ENCODE measurements at places on chromosomes 4 and X.

DNA sequence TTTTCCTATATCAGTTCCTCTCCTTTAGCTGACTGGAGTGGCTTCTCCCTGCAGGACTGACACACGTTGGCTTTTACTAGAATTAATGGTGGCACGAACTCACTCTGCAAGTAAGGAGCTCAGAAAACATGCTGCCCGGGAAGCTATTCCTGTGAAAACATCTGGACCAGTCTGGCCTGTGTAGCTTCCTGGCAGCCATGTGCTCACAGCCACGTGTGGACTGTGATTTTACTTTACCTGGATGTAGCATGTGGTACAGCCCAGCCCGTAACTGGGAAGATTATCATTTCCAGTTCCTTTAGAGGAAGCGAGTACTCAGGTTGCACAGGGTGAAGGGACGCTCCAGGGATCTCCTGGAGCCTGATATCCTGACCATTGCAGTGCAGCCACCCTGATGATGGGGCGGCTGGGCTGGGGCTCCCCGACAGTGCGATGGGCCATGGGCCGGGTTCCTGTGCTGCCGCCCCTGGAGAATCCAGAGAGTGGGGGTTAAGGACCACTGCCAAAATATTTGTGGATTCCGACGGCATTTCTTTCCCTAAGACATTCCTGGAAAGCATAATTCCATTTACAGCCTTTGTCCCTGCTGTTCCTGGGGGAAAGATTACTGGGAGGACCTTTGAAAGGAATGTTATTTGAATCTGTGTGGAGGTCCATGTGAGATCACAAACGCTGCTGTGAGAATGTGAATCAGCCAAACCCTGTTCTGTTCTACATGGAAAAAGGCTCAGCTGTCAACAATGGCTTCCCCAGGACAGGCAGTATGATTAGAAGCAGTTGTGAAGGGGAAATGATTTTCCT lies 35.0 kb downstream of the PROM1 start:
- DNase-seq: no peak

GRCh38 chrX:154013614-154014360 lies 5.9 kb downstream of the IRAK1 start:
- DNase-seq: no peak

GRCh38 chr4:107993969-107994368 lies 4.3 kb downstream of the HADH start:
- DNase-seq: no peak

DNA sequence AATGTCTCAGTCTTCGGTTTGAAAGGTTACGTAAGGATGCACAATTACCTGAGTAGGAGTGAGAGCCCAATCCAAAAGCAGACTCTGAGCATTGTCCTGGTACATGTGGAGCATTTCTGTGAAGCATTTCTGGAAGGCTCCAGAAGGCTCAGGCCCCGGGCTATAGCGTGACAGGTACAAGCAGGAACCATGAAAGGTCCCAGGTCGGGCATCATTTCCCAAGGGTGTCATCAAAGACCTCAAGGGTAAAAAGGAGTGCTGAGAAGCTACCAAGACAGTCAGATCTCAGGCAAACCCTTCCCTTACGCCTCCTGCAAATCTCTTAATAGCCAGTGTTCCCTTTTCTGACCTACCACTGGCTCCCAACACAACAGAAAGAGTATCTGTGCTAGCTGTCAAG lies 30.8 kb downstream of the GPC4 start:
- DNase-seq: no peak

DNA sequence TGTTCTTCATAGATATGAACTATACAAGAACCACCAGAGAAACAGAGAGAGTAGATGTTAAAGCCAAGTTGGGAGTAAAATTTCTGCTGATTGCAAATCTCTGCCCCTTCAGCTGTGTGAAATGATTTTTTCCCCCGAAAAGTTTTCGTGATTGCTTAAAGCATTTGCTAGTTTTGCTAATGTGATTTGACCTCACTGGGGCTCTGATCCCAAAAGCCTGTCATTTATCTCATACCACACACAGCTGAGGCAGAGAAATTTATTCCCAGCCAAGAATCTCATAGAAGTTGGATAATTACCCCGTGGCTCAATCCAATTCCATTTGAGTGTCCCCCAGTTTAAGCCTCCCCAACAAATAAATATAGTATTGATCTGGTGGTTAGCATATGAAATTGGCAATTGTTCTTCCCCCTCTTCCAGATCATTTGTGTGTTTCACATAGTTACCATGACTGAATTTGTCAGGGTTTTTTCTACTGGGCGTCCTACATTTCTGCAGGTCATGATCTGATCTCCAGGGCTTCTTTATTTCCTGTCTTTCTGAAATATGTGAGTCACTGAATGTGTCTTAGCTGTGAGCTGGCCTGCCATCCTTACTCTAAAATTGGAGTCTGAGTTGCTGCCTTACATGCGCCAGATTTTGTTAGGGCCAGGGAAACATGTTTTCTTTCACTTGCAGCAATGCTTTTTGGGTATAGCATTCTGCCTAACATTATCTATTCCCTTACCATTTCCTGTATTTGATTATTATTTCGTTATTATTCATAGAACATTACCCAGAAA lies 167.5 kb upstream of the FRMPD4 start:
- no peak for DNase-seq

- no peak for DNase-seq
Measured at GRCh38 chrX:16695079-16695676, 17.3 kb downstream of the CTPS2 start.

DNA sequence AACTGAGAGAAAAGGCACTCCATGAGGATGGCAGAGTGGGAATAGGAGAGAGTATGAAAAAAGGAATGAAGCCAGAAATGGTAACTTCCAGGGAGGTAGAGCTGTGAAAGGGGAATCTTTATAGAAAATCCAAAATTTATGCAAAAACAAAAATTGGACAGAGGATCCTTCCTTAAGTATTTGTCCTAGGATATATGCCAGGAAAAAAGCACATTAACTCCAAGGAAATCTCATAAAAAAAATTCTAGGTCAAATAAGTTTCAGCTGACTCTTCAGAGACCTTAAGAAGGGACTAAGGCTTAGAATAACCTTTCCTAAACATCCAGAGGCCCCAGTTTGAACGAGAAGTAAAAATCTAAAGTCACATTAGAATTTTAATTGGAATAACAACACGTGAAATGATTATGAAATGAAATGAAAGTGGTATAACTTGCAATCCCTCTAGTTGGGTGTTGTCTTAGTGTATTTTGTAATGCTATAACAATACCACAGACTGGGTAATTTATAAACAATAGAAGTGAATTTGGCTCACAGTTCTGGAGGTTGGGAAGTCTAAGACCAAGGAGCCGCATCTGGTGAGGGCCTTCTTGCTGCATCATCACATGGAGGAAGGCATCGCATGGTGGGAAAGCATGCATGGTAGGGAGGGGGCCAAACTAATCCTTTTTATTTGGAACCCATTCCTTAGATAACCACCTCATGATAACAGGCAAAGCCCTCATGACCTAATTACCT lies 145.4 kb upstream of the RXFP1 start:
- DNase-seq: no peak

DNA sequence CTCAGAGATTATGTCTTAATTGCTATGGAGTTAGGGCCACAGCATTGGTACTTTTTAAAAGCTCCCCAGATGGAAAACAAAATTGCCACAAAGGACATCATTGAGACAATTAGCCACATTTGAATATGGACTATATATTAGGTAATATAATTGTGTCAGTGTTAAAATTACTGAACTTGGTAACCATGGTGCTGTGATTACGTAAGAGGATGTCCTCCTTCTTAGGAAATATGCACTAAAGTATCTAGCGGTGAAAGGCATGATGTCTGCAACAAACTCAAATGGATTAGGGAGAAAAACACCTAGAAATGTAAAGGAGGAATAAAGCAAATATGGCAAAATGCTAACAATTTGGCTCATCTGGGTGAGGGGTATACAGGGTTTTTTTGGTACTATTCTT lies 89.9 kb upstream of the PAK3 start:
- DNase-seq: no peak

GRCh38 chr4:21517126-21517859 lies 431.3 kb downstream of the KCNIP4 start:
- no peak for DNase-seq

DNA sequence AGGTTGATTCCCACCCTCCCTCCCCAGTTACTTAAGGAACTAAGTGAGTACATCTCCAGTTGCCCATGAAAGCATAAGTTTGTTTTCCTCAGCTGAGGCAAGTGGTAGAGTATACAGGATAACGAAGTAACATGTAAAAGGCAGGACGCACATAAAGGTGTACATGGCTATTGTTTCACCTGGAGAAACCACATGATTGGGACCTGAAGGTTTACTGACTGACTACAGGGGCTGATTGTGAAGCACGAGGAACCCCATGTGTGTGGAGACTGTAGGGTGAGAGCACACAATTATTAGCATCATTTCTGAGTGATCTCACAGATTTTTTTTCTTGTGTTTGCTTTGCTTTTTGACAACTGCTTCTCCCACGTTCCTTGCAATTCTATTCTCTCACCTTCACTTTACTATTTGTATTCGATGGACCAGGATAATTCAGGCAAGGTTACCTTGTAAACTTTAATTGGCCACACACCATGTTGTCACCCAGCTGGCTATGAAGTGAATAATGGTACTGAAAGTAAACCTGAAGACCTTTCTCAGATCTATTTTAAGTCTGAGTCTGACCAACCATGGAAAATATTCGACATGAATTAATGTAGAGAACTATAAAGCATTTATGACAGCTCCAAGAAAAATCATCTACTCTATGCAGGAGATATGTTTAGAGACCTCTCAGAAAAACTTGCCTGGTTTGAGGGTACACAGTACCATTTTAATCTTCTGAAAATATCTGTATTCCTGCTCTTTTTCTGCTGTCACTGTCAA lies 102.5 kb upstream of the MYOZ2 start:
- DNase-seq: no peak
